ENCODE measurements at places on chromosomes 2 and 18.

DNA sequence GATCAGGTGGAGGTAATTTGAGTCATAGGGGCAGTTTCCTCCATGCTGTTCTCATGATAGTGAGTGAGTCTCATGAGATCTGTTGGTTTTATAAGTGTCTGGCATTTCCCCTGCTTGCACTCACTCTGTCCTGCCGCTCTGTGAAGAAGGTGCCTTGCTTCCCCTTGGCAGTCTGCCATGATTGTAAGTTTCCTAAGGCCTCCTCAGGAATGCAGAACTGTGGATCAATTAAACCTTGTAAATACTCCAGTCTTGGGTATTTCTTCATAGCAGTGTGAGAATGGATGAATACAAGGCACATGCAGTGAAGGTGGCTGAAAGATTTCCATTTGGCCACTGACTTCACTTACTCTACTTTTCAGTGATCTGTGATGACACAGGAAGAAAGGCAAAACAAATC is 133.7 kb downstream of the SH3BP4 start:
- H3K36me3 ChIP-seq, result no peaks in the 10 kb centered on the region
- no peaks in the 10 kb centered on the region for H3K4me1 ChIP-seq
- H3K27me3 ChIP-seq, result peaks cover 63% of the 10 kb centered on the region
- H3K27ac ChIP-seq, result no peak overlapping the region
- no peak overlapping the region for H3K4me3 ChIP-seq

DNA sequence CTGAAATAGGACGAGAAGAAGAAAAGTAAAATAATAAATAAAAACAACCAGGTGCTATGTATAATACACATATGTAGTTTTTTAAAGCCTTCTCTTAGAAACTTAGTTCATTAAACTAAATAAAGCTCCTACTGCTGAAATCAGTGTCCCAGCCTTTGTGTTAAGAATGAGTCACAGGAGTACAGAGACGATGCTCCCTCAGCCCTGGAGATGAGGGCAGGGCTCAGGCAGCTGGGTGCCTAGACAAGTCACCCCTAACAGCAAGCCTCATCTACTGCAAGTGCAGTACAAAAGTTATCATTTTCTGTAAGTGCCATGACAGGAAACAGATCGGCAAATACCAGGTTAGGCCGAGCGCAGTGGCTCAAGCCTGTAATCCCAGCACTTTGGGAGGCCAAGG is 18.2 kb downstream of the KIDINS220 start:
- H3K27me3 ChIP-seq, result no peaks in the 10 kb centered on the region
- peaks cover 34% of the 10 kb centered on the region for H3K36me3 ChIP-seq
- no peak for DNase-seq
- H3K27ac ChIP-seq, result no peak overlapping the region
- peaks cover 3% of the 10 kb centered on the region for H3K4me1 ChIP-seq

- peaks cover 4% of the 10 kb centered on the region for H3K4me1 ChIP-seq
- DNase-seq, result no peak
- no peaks in the 10 kb centered on the region for H3K27me3 ChIP-seq
- no peak overlapping the region for H3K27ac ChIP-seq
These were observed 90.8 kb downstream of the NFATC1 start for GRCh38 chr18:79486356-79487182.

GRCh38 chr2:123746006-123746405 is 279.1 kb upstream of the CNTNAP5 start:
- DNase-seq, result no peak
- H3K27ac ChIP-seq, result no peak overlapping the region
- H3K27me3 ChIP-seq, result no peaks in the 10 kb centered on the region
- H3K4me3 ChIP-seq, result no peak overlapping the region
- H3K36me3 ChIP-seq, result no peaks in the 10 kb centered on the region

- H3K4me3 ChIP-seq, result no peak overlapping the region
- H3K36me3 ChIP-seq, result peaks cover 53% of the 10 kb centered on the region
- no peak overlapping the region for H3K27ac ChIP-seq
- H3K27me3 ChIP-seq, result no peaks in the 10 kb centered on the region
These were observed 18.8 kb downstream of the ZEB2 start for GRCh38 chr2:144501118-144501517.

- peak overlapping the region; percentile 59 for H3K27ac ChIP-seq
- H3K4me1 ChIP-seq, result peaks cover 7% of the 10 kb centered on the region
- no peak for DNase-seq
- H3K36me3 ChIP-seq, result peaks cover 13% of the 10 kb centered on the region
These were observed 204.3 kb downstream of the HDAC4 start for GRCh38 chr2:239196474-239197021.

DNA sequence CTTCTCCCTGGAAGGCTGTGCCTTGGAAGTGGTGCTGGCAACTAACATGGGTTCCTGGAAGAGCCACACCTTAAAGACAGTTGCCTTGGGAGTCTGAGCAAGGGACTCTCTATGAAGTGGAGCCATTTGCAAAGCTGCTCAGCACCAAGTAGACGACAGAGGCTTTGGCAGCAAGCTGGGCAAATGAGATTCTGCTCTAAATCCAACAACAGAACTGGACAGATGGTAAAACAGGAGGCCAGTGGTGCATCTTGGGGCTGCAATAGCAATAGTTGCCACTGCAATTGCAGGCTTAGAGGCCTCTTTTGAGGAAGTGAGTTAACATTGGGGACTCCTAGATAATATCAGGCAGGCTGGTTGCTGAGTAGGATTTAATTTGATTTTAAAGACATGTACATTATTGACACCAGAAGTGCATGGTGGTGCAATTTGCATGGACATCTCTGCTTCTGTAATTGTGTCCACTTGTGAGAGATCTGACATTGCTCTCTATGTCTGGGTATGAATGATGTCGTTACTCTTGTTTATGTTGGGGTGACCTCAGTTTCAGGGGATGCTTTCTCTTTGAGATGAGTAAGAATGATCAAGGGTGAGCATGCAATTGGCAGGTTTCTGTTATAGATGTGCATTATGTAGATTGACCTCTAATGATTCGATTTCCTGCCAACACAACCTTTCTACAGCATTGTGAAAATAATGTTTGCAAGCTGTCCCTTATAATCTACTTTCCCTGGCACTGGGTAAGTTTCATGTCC is 568.3 kb upstream of the MEX3C start:
- no peaks in the 10 kb centered on the region for H3K4me1 ChIP-seq
- DNase-seq, result no peak
- H3K36me3 ChIP-seq, result no peaks in the 10 kb centered on the region
- no peak overlapping the region for H3K27ac ChIP-seq
- H3K4me3 ChIP-seq, result no peak overlapping the region
- H3K27me3 ChIP-seq, result no peaks in the 10 kb centered on the region

DNA sequence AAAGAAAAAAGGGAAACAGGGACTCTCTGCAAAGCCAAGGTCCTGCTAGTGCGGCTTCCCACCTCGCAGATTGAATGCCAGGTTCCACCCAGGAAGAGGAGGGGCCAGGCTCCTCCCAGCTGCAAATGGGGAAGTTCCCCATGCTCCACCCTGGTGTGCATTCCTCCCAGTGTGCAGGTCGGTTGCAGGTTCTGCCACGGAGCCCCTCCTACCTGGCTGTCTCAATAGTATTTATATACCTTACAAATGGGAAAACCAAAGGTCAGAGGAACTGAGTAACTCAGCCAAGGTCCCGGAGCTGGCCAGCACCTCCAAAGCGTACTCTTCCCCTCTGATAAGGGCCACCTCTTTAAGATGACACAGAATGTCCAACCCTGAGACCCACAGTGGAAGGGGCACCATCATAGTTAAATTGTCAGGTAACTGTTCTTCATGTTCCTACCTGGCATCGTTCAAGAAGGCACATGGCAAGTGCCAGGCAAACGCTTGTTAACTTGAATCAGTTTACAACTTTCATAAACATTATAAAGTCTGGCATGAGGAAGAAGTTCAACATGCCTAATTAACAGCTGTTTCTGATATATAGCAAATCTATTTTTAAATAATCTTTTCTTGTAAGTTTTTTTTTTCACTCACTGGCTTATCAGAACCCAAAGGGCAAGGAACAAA is 35.5 kb downstream of the POU3F3 start:
- H3K27ac ChIP-seq, result no peak overlapping the region
- no peak overlapping the region for H3K4me3 ChIP-seq
- no peaks in the 10 kb centered on the region for H3K36me3 ChIP-seq
- peaks cover 45% of the 10 kb centered on the region for H3K27me3 ChIP-seq
- no peak for DNase-seq

GRCh38 chr18:80196528-80197320 is 50.6 kb downstream of the PARD6G start:
- no peak overlapping the region for H3K27ac ChIP-seq
- H3K27me3 ChIP-seq, result peaks cover 29% of the 10 kb centered on the region
- peaks cover 2% of the 10 kb centered on the region for H3K36me3 ChIP-seq
- no peak for DNase-seq
- H3K4me1 ChIP-seq, result peaks cover 4% of the 10 kb centered on the region

GRCh38 chr2:20193185-20193584 is 31.7 kb downstream of the SDC1 start:
- H3K4me3 ChIP-seq, result no peak overlapping the region
- no peak for DNase-seq
- no peak overlapping the region for H3K27ac ChIP-seq
- H3K36me3 ChIP-seq, result no peaks in the 10 kb centered on the region
- peaks cover 9% of the 10 kb centered on the region for H3K27me3 ChIP-seq

GRCh38 chr2:212811036-212811805 is 272.6 kb upstream of the ERBB4 start:
- DNase-seq, result no peak
- H3K4me3 ChIP-seq, result no peak overlapping the region
- peak overlapping the region; percentile 33 for H3K27ac ChIP-seq
- H3K36me3 ChIP-seq, result no peaks in the 10 kb centered on the region
- H3K4me1 ChIP-seq, result peaks cover 9% of the 10 kb centered on the region

DNA sequence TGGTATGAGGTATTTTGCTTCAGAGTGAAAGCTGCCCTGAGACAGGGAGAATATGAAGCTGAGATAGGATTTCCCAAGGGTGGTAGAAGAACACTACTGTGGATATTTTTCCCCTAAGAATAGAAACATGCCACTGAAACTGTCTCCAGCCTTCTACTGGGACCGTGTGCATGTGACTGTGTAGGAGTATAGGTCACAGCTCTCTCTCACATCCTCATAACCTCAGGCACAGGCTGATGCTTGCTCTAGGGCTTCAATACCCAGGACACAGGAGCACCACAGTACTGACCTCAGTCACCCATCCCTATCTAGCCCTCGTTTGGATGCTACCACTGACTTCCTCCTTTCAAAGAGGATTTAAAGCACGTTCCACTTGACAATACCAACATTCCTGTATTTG is 67.2 kb downstream of the REV1 start:
- no peak for DNase-seq
- no peaks in the 10 kb centered on the region for H3K4me1 ChIP-seq
- no peak overlapping the region for H3K4me3 ChIP-seq
- no peak overlapping the region for H3K27ac ChIP-seq
- H3K36me3 ChIP-seq, result peaks cover 55% of the 10 kb centered on the region

GRCh38 chr2:242075696-242076095 is 206.2 kb downstream of the RTP5 start:
- H3K27me3 ChIP-seq, result peaks cover 38% of the 10 kb centered on the region
- H3K4me1 ChIP-seq, result peaks cover 2% of the 10 kb centered on the region
- H3K36me3 ChIP-seq, result no peaks in the 10 kb centered on the region
- no peak for DNase-seq
- H3K4me3 ChIP-seq, result no peak overlapping the region

- H3K36me3 ChIP-seq, result no peaks in the 10 kb centered on the region
- peaks cover 41% of the 10 kb centered on the region for H3K27me3 ChIP-seq
These were observed 49.1 kb upstream of the SLC14A2 start for GRCh38 chr18:45566025-45566740.

- no peak overlapping the region for H3K27ac ChIP-seq
- no peak for DNase-seq
- H3K27me3 ChIP-seq, result peaks cover 23% of the 10 kb centered on the region
- no peaks in the 10 kb centered on the region for H3K36me3 ChIP-seq
These were observed 185.8 kb downstream of the NRP2 start for GRCh38 chr2:205868053-205868452.

GRCh38 chr2:235305678-235306077 is 188.2 kb upstream of the AGAP1 start:
- no peaks in the 10 kb centered on the region for H3K36me3 ChIP-seq
- H3K4me1 ChIP-seq, result no peaks in the 10 kb centered on the region
- no peak overlapping the region for H3K4me3 ChIP-seq
- peaks cover 44% of the 10 kb centered on the region for H3K27me3 ChIP-seq

- H3K27ac ChIP-seq, result no peak overlapping the region
- no peak for DNase-seq
- no peak overlapping the region for H3K4me3 ChIP-seq
- no peaks in the 10 kb centered on the region for H3K4me1 ChIP-seq
- no peaks in the 10 kb centered on the region for H3K36me3 ChIP-seq
These were observed 60.0 kb upstream of the DTNA start for GRCh38 chr18:34650121-34650545.

DNA sequence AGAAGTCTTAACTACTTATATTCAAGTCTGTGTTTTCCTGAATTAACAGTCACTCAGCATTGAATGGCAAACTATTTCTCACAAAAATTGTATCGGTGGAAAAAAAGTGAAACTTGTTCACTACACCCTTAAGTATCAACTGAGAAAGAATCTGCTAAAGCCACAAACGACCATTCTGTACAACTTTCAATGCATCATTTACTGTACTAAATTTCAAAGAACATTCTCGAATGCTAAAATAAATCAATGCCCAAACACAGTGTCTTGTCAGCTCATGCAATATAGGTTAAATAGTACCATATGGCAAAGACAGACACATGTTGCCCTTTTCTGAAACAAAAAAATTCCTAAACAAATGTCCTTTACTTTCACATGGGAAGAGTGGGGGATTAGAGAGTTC is 9.0 kb downstream of the ZNF516 start:
- H3K4me1 ChIP-seq, result peaks cover 7% of the 10 kb centered on the region
- peaks cover 81% of the 10 kb centered on the region for H3K27me3 ChIP-seq
- H3K4me3 ChIP-seq, result no peak overlapping the region
- DNase-seq, result no peak

DNA sequence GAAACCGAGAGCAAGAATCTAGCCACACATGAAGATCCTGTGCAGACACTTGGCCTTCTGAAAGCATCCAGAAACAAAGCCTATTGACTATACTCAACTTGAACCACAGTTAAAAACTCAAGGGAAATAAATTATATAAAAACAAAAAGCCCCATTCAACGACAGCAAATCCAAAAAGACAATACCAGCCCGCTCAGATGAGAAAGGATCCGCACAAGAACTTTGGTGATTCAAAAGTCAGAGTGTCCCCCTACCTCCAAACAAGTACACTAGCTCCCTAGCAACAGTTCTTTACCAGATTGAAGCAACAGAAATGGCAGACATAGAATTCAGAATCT is 163.2 kb downstream of the WDPCP start:
- peaks cover 2% of the 10 kb centered on the region for H3K4me1 ChIP-seq
- no peaks in the 10 kb centered on the region for H3K27me3 ChIP-seq
- no peak for DNase-seq
- no peak overlapping the region for H3K27ac ChIP-seq
- peaks cover 3% of the 10 kb centered on the region for H3K36me3 ChIP-seq

- H3K36me3 ChIP-seq, result no peaks in the 10 kb centered on the region
- H3K27me3 ChIP-seq, result no peaks in the 10 kb centered on the region
- no peak overlapping the region for H3K4me3 ChIP-seq
- DNase-seq, result no peak
- H3K27ac ChIP-seq, result no peak overlapping the region
These were observed 69.4 kb downstream of the LOXHD1 start for GRCh38 chr18:46587600-46587999.
